Activated T-cell treated with anti-CD3 and anti-CD28 coated beads, Interleukin-2, amount 50 U/mL, for 1 hour (primary cell): ENCODE measurements at places on chromosomes 5 and 9.
A peak's percentile ranks its signal among the peaks of the same experiment; 100 is the strongest.

DNA sequence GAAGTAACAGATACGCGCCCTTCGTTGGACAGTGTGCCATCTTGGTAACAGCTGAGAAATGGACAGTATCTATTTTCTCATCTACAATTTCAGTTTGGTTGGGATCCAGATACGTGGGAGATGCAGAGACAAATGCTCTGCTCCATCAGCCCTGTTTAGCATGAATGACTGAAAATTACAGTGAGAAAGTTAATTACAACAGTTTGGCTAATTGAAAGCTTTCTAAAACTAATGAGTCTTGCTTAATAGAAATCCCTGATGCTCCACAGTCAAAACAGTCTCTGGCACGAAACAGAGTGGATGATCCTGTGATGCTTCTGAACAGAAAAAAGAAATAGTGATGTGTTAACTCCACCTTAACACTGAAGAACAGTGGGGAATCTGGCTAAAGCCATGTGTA lies 140.2 kb downstream of the DNAH5 start:
- DNase-seq: no peak

DNA sequence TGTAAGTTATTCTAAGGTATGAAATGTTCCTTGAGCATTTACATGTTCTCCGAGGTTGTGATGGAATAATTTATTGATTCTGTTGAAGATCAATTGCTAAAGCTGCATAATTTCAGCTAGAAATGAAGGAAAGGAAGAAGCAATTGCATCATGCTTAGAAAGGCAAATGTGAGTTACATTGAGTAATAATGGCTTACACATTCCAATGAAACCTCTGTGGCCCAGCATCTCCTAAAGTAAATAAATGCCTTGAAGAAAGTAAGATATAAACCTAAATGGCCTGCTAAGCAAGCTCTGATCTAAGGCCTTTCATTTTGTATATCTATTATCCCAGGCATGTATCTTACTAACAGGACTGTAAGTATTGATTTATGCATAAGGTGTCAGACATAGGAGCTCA lies 677.3 kb upstream of the RGMB start:
- DNase-seq: no peak

DNA sequence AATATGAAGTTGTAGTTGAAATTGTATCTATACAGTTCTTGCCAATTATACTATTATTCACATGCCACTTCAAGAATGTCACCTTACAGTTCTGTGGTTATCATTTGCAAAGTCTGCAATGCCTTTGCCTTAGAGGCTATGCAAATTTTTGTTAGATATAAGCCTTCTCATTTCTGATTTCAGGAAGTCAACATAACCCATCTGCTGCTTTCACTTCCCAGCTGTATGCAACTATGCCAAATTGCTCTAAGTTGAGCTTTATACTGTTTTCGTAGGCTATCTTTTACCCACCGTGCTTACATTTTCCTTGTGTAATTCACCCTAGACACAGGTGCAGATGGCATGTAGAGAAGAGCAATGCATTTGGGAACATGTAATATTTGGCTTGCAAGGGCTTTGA lies 1083.0 kb downstream of the CDH9 start:
- DNase-seq: no peak

DNA sequence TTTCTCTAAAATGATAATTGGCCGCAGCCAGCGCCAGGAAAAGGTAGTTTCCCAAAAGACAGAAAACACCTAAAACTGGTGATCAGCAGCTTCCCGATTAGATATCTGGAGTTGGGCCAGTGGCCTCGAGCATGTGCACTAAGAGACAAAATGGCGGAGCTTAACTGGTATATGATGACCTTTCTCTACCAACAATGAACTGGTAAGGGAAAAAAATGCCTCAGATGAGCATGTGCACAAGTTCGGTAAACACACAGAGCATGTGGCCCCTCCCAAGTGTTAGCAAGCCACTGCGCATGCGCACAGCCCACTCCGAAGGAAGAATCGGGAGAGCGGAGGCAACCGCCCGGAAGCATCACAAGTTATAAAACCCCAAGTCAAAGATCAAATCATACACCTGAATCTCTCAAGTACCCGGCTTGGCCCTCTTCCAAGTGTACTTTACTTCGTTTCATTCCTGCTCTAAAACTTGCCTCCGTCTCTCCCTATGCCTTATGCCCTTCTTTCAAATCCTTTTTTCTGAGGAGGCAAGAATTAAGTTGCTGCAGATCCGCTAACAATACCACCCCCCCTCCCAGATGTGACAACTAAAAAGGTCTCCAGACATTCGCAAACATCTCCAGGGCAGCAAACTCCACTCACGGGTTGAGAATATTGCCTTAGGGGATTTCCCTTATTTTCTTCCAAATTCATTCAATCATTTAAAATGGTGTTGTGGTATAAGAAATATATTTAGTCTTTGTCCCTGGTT lies 15.0 kb upstream of the PTBP3 start:
- peak; percentile 72 for DNase-seq

DNA sequence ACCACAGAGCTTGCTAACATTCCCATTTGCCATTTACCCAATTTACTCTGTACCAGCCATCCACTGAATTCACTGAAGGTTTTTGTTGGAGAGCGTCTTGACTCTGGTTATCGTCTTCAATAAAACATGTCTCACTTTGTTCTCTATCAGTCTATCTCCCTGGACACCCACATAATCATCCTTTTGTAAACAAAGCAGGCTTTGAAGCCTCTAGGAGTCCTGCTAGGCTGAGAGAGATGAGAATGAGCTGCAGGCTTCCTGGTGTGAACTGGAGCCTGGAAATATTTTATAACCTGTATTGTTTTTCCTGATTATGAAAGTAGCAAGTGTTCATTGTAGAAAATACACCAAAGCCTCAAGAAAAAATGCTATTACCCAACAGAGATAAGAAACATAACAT lies 140.6 kb upstream of the ZNF366 start:
- no peak for DNase-seq

DNA sequence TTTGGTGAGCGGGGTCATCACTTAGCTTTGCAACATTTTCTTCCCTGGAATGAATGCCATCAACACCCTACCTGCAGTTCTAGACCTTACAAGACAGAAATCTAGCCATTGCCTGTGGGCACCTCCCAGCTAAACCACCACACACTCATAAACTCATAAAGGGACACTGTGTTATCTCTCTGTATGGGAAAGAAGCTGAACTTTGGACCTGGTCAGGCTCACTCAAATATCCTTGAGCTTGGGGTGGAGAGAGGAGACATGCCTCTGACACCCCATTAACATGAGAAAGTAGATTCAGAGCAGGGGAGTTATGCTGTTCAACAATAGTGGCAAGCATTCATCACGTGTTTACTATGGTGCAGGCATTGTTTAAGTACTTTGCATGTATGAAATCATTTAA lies 205.6 kb downstream of the ZNF462 start:
- no peak for DNase-seq
